Astrocyte (in vitro differentiated cells and primary cell): ENCODE measurements at places on chromosomes 12 and 14. TPM values are rescaled to one million over a fixed set of nuclear protein-coding genes. Genes with fewer than 3 reads are reported as not detected.
A peak's percentile ranks its signal among the peaks of the same experiment; 100 is the strongest.

DNA sequence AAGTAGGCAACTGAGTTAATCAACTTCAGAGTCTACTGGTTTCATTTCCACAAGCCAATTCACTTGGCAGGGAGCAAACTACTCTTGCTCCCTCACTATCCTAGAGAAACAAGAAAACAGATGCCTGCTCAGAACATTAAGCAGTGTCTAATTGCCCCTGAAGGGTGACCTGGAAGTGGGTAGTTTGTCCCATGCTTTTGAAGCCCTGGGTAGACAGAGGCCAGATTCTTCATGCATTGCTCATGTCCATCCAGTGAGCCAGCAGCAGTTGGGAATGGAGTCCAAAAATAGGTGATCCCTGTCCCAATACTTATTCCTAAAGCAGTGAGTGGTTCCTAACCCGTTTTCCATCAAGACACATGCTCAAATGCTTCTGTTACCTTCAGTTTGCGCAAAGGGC is 48.8 kb downstream of the BICDL1 start:
- no peak for DNase-seq

The VPS33A gene
- 31.6 and 34.3 TPM in 2 replicates for total RNA-seq

DNA sequence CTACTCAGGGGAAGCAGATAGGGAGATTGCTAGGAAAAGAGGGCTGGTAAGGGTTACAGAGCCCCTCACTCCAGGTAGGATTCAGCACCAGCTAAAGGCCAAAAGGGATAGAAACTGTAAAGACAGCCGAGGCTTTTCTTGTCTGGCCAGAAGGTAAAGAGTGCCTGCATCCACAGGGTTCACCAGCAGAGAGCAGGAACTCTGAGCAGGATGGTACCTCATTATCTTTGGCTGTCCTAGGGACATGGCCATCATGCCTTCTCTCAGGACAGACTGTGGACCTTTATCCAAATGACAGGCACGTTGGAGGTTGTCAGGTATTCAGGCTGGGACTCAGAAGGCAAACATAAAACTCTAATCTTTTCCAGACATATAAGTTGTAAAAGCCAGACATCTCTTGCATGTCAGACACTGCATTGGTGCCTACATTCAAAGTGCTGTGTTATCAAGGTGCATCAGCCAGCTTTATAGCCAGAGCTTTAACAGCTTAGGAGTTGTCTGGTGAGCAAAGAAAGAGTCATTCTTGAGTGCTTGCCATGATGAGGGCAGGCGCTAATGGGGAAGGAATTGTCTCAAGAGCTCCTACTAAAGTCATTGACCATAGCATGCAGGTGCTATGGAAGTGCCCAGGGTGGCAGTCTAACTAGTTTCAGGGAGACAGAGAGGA is 89.5 kb downstream of the PELI2 start:
- DNase-seq = no peak

The BCL2L14 gene
- not detected in 2 replicates for total RNA-seq

DNA sequence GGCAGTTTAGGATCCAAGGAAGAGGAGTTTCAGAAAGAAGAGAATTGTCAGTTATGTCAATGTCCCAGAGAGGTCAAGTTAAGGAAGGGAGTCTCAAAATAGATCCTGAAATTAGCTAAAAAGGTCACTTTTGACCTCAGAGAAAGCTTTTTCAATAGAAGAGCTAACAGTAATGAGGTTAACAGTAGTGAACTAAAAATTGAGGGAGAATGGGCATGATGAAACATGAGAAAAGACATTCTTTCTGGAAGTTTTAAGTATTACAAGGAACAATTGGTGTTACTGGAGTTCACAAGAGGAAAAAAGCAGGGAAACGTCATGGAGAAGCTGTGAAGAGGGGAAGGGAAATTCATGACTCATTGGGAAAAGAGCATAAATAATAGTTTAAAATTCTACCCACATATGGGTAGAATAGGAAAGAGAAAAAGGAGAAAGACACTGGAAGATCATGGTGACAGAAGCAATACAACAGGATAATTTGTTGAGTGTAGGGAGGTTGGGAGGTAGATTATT is 381.2 kb upstream of the FAR2 start:
- DNase-seq = peak; percentile 6

The IQSEC3 gene
- total RNA-seq = 0.34 and 0.46 TPM in 2 replicates

GRCh38 chr12:121903202-121903601 is 14.6 kb downstream of the PSMD9 start:
- DNase-seq = no peak

The TAS2R19 gene
- 2.2 and 3.1 TPM in 2 replicates for total RNA-seq

DNA sequence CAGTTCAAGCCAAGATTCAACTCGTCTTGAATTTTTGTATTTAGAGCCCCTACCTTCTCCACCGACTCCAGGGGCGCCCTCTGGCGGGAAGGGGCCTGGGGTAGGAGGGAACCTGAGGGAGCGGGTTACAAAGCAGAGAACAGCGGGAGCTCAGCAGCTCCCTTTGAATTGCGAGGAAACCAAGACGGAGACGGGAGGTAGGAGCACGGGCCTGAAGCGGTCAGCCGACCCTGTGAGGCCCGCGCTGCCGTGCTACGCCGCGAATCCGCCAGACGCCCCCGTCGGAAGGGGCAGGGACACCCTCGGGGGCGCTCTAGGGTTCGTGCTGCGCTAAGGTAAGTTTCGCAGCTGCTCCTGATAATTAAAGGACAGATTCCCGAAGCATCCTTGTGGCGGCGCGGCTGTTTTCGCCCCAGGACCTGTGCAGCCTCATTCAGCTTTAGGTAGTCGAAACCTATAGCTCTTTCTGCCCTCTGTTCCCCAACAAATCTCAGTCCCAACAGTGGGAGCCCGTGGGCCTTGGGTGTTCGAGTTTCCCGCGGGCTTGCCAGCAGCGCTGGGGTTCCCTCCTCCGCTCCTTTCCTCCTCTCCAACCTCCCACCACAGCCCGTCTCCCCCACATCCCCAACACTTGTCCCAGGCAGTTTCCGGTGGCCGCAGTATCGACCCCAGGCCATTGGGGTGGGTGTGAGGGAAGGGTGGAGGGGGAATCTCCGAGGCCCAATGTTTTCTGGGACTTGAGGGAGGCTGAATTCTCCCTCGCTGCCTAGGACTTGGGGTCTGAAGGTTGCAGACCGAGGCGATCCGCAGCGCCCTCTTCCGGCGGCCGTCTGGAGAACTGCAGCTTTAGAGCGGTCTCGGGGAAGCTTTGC is 5.1 kb upstream of the NKX2-1 start:
- no peak for DNase-seq

- DNase-seq = no peak
These were observed 30.9 kb upstream of the PCED1B start for GRCh38 chr12:47048541-47048940.

DNA sequence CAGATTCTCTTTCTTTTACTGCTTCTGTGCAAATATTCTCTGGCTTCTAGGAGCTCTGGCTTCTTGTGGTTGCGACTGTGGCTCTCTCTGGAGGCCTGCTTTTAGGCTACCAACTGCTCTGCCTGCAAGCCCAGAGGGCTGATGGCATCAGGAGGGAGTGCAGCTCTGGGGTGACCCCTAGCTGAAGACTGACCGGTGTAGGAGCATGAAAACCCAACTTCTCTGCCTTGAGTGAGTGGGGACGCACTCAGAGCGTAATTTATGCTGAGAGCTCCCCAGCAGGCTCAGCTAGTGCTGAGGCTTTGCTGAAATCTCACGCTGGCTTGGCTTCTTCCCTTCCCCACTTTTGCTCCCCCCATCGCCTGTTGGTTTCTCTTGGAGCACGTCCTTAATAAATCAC is 29.9 kb upstream of the RBM19 start:
- DNase-seq = no peak

GRCh38 chr12:857611-858010 is 91.9 kb downstream of the RAD52 start:
- peak; percentile 76 for DNase-seq

DNA sequence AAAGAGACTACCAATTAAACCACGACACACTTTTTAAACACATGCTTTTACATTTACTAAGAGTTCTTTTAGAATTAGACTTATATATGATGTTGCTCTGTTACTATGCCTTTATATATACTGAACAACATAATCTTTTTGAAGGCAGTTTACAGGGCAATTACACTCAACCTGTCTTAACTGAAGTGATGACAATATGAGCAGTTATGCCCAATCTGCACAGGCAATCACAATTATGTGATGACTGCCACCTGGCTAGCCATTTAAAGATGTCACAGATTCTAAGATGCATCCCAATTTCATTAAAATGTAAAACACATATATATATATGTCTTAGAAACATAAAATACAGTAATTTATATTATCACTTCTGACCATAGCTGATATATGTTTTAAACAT is 112.6 kb downstream of the STXBP6 start:
- no peak for DNase-seq

DNA sequence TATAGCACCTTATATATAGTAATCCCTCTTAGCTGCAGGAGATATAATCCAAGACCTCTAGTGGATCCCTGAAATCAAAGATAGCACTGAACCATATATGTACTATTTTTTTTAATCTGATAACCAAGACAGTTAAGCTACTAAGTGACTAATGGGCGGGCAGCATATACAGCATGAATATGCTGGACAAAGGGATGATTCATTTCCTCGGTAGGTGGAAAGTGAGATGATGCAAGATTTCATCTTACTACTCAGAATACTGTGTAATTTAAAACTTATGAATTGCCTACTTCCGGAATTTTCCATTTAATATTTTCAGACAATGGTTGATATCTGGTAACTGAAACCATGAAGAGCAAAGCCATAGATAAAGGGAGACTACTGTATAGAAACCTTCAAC is 36.2 kb downstream of the PRMT8 start:
- peak; percentile 62 for DNase-seq

GRCh38 chr14:43361751-43362150 is 1145.3 kb downstream of the FSCB start:
- DNase-seq = no peak

DNA sequence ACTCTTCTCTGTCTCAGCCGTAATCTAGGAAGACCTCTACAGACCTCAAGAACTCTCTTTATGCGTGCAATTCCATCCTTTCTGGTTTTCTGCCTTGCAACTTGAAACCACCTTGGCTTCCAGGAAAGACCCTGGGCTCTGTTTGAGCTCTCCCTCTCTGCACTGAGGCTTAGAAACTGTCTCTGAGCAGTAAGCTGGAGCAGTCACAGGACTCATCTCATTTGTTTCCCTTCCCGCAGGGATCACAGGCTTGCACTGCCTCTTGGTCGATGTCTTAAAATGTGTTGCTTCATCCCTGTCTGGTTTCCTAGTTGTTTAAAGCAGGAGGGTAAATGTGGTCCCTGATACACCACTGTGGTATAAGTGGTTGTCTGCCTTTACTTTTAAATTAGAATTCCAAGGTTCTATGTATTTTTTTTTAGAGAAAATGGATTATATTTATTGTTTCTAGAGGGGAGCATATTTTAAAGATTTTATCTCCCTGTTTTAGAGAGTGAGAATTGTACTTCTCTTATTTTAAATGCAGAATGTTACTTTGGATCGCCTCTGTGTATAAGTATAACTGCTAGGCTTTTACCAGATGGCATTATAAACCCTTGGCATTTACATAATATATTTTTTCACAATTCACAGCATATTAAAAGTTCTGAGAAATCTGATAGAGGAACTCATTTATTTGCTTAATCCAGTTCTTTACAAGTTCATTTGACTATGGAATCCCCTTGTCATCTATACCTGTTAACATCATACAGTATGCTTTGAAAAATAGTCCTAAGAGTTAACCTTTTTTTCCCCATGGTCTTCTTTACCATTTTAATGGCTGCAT is 26.4 kb downstream of the EID3 start:
- no peak for DNase-seq

GRCh38 chr12:132658149-132658894 is 28.8 kb downstream of the POLE start:
- DNase-seq = no peak

GRCh38 chr12:2535583-2536204 is 259.1 kb upstream of the FKBP4 start:
- no peak for DNase-seq
